Activated CD4-positive, alpha-beta memory T cell treated with anti-CD3 and anti-CD28 coated beads for 36 hours (primary cell): ENCODE measurements at places on chromosomes 5 and 9.

DNA sequence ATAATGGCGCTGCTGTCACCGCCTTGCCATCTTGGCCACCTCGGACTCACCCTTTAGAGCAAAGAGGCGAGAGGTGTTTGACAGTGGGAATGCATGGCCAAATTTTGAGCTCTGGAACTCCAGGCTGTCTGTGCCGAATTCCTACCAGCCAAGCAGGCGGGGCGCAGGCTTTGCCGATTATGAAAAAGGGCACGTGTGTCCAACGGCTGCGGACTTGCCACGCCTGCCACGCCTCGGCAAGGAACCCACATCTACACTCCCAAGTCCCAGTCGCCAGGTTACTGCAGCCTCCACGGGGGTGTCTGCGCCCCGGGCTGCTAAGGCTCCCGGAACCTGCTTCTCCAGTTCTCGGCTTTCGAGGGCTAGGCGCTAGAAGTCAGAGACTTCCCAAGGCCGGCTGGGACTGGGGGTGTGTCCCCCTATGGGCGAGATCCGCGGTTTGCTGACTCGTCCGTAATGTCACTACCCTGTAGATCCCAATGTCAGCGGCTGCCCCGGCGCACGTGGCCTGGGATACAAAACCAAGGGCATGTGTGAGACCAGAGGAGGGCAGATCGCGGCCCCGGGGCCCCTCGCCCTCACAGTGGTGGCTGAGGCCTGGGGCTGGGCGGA is 2.8 kb downstream of the NPR3 start:
- DNase-seq: no peak

DNA sequence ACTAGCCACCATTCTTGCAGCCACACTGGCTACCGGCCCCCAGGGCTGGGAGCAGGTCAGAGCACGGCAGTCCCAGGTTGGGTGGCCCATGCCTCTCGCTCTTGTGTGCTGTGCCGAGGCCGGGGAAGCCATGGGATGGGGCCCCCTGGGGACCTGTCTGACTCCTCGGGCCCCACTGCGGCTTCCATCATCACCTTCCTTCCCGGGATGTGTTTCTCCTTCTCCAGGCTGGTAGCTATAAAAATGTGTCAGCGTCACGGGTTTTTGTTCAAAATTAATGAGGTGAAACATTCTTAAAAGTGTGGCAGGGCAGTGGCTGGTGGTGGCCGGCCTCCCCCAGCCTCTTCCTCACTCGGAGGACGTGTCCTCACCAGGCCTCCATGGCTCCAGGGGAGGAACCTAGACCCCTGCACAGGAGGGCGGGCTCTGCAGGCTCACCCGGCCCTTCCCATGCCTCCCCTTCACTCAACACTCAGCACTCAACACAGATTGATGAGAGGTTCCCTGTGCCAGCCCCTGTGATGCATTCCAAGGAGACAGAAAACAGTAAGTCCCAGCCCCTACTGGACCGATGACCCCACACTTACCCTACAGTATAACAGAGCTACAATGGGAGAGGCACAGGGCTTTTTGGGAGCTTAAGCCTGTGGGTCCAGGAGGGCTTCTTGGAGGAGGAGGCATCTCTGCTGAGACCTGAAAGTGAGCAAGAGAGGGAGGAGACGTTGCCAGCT is 43.2 kb downstream of the PTGES start:
- DNase-seq: no peak

GRCh38 chr9:928363-929042 is 48.0 kb upstream of the DMRT3 start:
- peak; percentile 11 for DNase-seq

DNA sequence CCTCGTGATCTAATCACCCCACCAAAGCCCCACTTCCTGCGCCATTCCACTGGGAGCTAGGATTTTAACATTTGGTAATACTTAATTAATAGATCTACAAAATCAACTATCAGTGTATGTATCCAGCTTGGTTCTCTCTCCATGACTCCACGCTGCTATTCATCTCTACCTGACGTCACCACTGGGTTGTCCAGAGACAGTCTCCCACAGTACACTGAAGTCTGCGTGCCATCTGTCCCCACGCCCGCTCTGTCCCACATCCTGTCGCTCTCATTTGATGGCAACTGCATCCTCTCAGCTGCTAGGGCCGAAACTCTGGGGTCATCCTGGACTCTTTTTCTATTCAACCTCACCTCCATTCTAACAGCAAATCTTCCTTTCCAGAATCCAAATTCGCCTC is 53.2 kb downstream of the ANKRD33B start:
- DNase-seq: no peak

DNA sequence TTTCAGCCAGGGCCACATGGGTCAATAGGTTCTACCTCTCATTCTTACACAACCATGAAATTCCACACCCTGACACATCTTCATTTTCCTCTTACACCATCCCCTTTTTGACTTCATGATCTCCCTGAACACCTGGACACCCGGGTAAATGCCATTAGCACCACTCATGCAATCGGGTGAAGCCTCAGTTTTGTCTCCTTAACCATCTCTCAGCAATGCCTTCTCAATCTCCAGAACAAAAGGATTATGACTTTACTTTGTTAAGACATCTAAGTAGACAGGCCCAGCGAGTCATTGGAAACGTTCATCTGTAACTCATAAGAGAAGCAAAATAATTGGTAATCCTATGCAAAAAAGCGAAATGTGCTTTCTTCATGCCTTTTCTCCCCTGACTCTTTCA is 49.9 kb downstream of the ADAMTS12 start:
- DNase-seq: no peak

DNA sequence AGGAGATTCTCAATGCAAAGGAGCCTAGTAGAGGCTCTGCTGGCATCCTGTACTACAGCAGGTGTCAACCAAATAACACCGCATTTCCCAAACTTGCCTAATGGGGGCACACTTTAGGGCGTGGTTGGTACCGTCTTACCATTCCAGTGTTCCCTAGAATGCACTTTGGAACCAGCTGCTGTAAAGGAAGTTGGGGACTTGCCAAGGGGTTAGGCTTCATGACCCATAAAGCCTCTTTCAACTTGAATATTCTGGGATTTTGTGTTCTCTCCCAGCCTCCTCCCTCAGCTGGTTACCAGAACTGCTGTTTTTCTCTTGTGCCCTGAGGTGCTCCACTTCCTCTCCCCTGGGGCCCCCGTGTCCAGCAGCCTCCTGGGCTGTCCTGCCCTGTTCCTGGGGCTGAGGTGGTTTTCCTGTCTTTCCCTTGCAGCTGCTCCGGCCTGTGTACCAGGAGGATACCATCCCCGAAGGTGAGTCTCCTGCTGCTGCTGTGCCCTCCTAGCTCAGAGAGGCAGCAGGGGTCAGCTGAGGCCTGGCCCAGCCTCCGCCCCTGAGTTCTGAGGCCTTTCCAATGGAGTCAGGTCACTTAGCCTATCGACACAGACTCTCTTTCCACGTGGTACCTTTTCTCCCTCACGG is 44.7 kb downstream of the RGS3 start:
- DNase-seq: peak; percentile 37

GRCh38 chr5:112581811-112582320 is 155.8 kb upstream of the APC start:
- no peak for DNase-seq
